ENCODE measurements at places on chromosomes 2 and 18. TPM values are rescaled to one million over a fixed set of nuclear protein-coding genes. Genes with fewer than 3 reads are reported as not detected.
A peak's percentile ranks its signal among the peaks of the same experiment; 100 is the strongest.

- no peak overlapping the region for H3K4me3 ChIP-seq
- no peak overlapping the region for H3K27ac ChIP-seq
- H3K27me3 ChIP-seq = peaks cover 45% of the 10 kb centered on the region
- H3K4me1 ChIP-seq = peaks cover 7% of the 10 kb centered on the region
Measured at GRCh38 chr18:11749305-11749704, 60.2 kb downstream of the GNAL start.

- H3K27me3 ChIP-seq = no peaks in the 10 kb centered on the region
- H3K4me3 ChIP-seq = no peak overlapping the region
- DNase-seq = peak; percentile 54
- H3K36me3 ChIP-seq = peaks cover 56% of the 10 kb centered on the region
- peaks cover 5% of the 10 kb centered on the region for H3K4me1 ChIP-seq
- H3K27ac ChIP-seq = peak overlapping the region; percentile 19
Measured at GRCh38 chr2:233460726-233461441, 105.7 kb downstream of the USP40 start.

- no peak overlapping the region for H3K27ac ChIP-seq
- no peaks in the 10 kb centered on the region for H3K4me1 ChIP-seq
- no peaks in the 10 kb centered on the region for H3K27me3 ChIP-seq
Measured at GRCh38 chr18:59708988-59709387, 11.8 kb upstream of the CCBE1 start.

ANTXR1 gene
- total RNA-seq = 9.4 TPM

DNA sequence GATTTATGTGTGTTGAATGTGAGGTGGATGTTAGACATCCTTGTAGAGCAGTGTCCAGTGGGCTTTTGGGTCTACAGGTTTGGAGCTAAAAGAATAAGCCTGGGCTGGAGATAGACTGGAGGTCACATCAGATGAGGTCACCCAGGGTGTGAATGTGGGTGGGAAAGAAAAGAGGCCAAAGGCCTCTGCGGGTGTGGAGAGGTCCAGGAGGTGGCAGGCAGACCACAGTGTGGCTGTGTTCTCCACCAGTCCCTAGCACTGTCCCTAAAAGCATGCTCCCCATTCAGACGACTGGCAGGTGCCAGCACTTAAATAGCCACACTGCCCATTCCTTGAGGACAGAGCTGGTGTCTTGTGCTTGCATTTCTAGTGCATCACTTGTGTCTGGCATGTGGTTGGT is 4.1 kb downstream of the ATG4B start:
- no peaks in the 10 kb centered on the region for H3K36me3 ChIP-seq
- no peak overlapping the region for H3K4me3 ChIP-seq
- H3K27ac ChIP-seq = no peak overlapping the region
- no peak for DNase-seq
- no peaks in the 10 kb centered on the region for H3K27me3 ChIP-seq
- H3K4me1 ChIP-seq = peaks cover 29% of the 10 kb centered on the region

KCNIP3 gene
- 4.0 TPM for total RNA-seq

GRCh38 chr2:11406958-11407381 is 59.0 kb downstream of the E2F6 start:
- H3K4me3 ChIP-seq = no peak overlapping the region
- peak; percentile 40 for DNase-seq
- H3K27me3 ChIP-seq = no peaks in the 10 kb centered on the region
- peak overlapping the region; percentile 80 for H3K27ac ChIP-seq
- H3K36me3 ChIP-seq = no peaks in the 10 kb centered on the region

DNA sequence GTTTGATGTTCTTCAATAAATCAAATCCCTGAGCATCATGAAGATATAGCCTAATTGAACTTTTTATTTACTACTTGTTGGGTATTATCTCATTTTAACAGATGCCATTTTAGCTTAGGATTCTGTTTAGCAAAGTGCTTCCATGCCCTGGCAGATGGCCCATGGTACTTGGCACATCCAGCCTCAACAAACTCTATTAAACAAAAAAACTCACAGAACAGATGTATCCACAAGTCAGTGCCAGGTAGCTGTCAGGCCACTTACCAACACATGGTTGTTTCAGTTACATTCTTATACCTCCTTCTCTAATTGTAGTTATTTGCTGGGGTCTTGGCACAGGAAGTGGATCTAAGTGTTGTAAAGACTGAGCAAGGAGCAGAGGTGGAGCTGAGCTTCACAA is 29.6 kb downstream of the GAD1 start:
- H3K27me3 ChIP-seq = peaks cover 3% of the 10 kb centered on the region
- DNase-seq = no peak
